ENCODE measurements at places on chromosomes 1 and 21. TPM values are rescaled to one million over a fixed set of nuclear protein-coding genes. Genes with fewer than 3 reads are reported as not detected.

DNA sequence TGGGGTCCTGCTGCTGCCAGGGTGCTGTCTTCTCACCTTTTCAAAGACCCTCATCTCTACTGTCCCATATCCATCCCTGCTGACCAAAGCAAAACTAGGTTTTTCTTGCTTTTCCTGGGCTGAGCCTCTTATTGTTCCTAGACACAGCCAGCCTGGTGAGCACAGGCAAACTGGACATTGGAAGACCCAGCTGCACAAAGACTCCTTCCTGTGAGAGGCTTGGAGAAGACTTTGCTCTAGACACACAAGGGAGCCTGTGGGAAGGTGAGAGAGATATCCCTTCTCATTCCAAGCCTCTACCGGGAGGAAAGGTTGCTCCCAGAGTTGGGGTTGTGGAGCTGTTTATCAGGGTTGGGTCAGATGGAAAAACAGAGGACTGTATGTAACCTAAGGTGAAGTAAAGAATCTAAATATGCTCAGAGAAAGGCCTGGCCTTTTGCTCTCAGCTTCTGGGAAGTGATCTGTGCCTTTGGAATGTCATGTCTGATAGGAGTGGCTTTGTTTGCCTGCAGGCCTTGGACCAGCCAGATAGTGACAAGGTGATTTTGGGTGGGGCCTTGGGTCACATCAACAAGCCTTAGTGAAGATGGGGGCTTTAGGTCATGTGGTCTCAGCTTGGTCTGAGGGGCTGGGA lies 87.6 kb upstream of the RUNX1 start:
- no peak overlapping the region for H3K27ac ChIP-seq
- no peaks in the 10 kb centered on the region for H3K36me3 ChIP-seq
- no peak overlapping the region for H3K4me3 ChIP-seq
- no peaks in the 10 kb centered on the region for H3K4me1 ChIP-seq
- no peaks in the 10 kb centered on the region for H3K27me3 ChIP-seq

- peaks cover 3% of the 10 kb centered on the region for H3K4me1 ChIP-seq
- no peaks in the 10 kb centered on the region for H3K27me3 ChIP-seq
- no peak overlapping the region for H3K4me3 ChIP-seq
Measured at GRCh38 chr1:64046243-64046642, 157.2 kb upstream of the UBE2U start.

DNA sequence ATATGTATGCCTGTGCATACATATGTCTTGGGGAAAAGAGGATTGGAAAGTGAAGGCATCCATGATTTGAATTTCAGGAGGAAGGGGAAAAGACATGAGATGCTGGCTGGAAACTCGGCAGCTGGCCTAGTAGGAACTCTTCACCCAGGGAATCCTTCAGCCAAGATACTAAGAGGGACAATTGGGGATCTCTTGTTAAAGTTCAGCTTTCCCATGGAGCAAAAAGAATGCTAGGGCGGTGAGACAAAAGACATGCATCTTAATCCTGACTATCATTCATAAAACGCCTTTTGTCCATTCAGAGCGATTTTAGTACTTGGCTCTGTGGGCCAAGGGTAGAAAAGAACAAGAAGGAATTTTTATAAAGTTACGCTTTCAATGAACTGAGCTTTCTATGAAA lies 20.5 kb downstream of the PDPN start:
- H3K36me3 ChIP-seq = no peaks in the 10 kb centered on the region
- no peak for DNase-seq
- no peak overlapping the region for H3K4me3 ChIP-seq
- no peak overlapping the region for H3K27ac ChIP-seq
- H3K27me3 ChIP-seq = no peaks in the 10 kb centered on the region

GRCh38 chr1:26320896-26321295 lies 3.1 kb downstream of the CD52 start:
- no peak overlapping the region for H3K4me3 ChIP-seq
- H3K36me3 ChIP-seq = no peaks in the 10 kb centered on the region
- H3K4me1 ChIP-seq = peaks cover 4% of the 10 kb centered on the region
- no peak overlapping the region for H3K27ac ChIP-seq
- DNase-seq = no peak

GRCh38 chr21:28263974-28264373 lies 728.7 kb downstream of the LTN1 start:
- H3K36me3 ChIP-seq = no peaks in the 10 kb centered on the region
- no peak overlapping the region for H3K4me3 ChIP-seq
- DNase-seq = no peak
- no peak overlapping the region for H3K27ac ChIP-seq
- H3K27me3 ChIP-seq = no peaks in the 10 kb centered on the region

- no peaks in the 10 kb centered on the region for H3K4me1 ChIP-seq
- no peak for DNase-seq
- H3K4me3 ChIP-seq = no peak overlapping the region
- no peak overlapping the region for H3K27ac ChIP-seq
- H3K27me3 ChIP-seq = no peaks in the 10 kb centered on the region
Measured at GRCh38 chr1:160713161-160713560, 1.5 kb upstream of the CD48 start.

DNA sequence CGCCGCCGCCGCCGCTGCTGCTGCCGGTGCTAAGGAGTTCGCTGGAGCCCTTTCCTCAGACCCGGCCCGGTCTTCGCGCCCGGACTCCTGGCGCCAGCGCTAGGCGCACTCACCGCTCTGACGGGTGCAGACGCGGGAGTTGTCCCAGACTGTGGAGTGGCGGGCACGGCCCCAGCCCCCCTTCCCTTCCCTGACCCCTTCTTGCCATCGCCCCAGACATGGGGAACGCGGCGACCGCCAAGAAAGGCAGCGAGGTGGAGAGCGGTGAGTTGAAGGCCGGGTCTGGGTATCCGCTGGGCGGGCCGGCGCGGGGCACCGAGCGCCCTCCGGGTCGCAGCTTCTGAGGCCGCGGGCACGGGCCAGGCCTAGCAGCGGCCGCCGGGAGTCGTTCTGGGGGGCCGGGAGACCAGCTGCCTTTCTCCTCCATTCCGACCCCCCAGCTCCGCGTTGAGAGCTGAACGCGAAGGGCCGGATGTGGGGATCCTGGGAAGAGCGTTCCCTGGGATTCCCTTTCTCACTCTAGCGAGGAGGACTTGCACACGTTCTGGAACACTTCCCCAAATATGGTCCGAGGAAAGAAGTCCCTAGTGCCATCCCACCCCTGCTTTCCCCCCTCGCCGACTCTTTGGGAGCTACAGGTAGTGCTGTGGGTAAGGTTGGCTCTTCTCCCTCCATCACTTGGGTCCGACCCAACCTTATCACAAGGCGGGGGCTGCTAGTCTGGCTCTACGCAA lies 65.8 kb upstream of the PRKACB start:
- peaks cover 6% of the 10 kb centered on the region for H3K4me1 ChIP-seq
- no peaks in the 10 kb centered on the region for H3K27me3 ChIP-seq
- H3K36me3 ChIP-seq = no peaks in the 10 kb centered on the region
- DNase-seq = no peak

DNA sequence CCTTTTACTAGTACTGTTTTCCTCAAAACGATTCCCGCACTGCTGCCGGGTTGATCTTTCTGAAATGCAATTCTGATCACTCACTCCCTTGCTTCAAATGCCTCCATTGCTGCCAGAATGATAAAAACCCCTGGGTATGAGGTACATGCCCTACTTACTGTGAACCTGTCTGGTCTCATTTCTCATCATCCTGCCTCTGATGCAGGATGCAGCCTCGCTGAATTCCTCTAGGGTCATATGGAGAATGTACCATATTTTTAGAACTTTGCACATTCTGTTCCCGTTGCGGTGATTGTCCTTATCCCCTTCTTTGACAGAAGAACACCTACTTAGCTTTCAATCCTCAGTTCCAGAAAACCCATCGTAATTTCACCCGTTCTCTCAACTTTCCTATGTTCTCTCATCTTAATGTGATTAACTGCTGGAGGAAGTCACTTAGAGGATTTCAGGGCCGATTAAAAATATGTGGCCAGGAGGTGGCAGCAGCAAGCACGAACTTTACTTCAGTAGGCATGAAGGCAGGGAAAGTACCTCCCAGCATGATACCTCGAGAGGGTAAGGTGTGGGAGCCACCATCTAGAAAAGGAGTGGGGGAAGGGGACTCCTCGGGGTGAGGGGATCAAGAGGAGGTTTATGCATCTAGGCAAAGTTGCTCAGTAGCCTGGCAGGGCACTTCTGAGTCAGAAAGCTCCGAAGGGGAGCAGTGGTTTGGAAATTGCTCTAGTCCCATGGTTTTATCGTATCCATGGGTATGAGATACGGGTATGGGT lies 361.5 kb upstream of the ZP4 start:
- no peak overlapping the region for H3K27ac ChIP-seq
- H3K27me3 ChIP-seq = no peaks in the 10 kb centered on the region
- H3K36me3 ChIP-seq = no peaks in the 10 kb centered on the region

DNA sequence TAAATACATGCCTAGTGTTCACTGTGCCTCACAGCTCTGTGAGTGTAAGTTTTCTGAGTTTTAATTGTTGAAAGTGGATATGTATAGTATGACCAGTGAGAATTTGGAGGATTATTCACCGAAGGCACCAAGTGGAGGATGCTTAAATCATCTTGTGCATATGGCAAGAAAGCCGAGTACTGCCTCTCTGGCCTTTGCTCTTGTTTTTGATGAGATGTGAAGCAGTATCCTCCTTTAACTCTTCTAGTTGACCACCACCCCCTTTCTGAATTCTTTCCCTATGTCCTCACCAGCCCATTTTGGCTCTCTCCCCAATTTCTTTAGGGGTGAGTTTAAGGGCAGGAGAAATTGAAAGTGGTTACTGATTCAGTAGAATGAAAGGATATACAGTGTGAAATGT lies 130.4 kb downstream of the SYT2 start:
- DNase-seq = no peak

GRCh38 chr1:114330451-114330983 lies 176.8 kb upstream of the SYT6 start:
- no peak overlapping the region for H3K4me3 ChIP-seq
- DNase-seq = no peak
- H3K36me3 ChIP-seq = no peaks in the 10 kb centered on the region
- no peaks in the 10 kb centered on the region for H3K27me3 ChIP-seq

DNA sequence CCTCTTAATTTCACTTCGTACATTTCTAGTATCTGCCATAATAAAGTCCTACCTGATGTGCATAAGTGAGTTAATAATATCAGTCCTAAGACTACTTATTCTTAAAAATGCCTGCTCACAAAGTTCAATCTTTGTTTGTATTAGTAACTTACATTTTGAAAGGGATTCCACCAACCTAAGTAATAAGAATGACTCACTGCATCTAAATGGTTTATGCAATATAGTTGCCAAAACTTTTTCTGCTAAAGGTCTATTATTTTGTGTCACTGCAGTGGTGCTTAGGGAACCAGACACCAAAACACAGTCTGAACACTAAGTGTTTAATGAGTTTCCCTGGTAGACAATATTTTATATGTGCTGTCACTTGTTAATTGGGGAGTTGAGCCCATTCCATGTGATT lies 1.8 kb downstream of the ZNF669 start:
- no peak overlapping the region for H3K4me3 ChIP-seq
- peaks cover 49% of the 10 kb centered on the region for H3K36me3 ChIP-seq
- no peak overlapping the region for H3K27ac ChIP-seq
- peaks cover 22% of the 10 kb centered on the region for H3K4me1 ChIP-seq
- DNase-seq = no peak

AKR7A3 gene
- 4.1 TPM for total RNA-seq

LSS gene
- total RNA-seq = 73.9 TPM

HSD3B2 gene
- total RNA-seq = not detected

GUCA2B gene
- not detected for total RNA-seq

HEYL gene
- total RNA-seq = 19.2 TPM
